ENCODE measurements at places on chromosomes 12 and 14. TPM values are rescaled to one million over a fixed set of nuclear protein-coding genes. Genes with fewer than 3 reads are reported as not detected.

CD4 gene
- 0.25 TPM for total RNA-seq

MAP4K5 gene
- total RNA-seq: 82.4 TPM

RGS6 gene
- total RNA-seq: not detected

TAS2R19 gene
- total RNA-seq: 7.9 TPM

NDRG2 gene
- 0.44 TPM for total RNA-seq

KRT83 gene
- not detected for total RNA-seq

MAP3K9 gene
- 1.4 TPM for total RNA-seq

MANSC1 gene
- 0.55 TPM for total RNA-seq

GDF11 gene
- 6.6 TPM for total RNA-seq

PTCSC3 gene
- not detected for total RNA-seq

ENDOU gene
- total RNA-seq: under 0.01 TPM

SERPINA4 gene
- not detected for total RNA-seq

CIROP gene
- 0.25 TPM for total RNA-seq

LUM gene
- total RNA-seq: 186 TPM

CLEC14A gene
- total RNA-seq: 2.4 TPM

KERA gene
- not detected for total RNA-seq

DENND5B gene
- 7.9 TPM for total RNA-seq

LRP1-AS gene
- total RNA-seq: not detected

CCDC184 gene
- 0.22 TPM for total RNA-seq

KRT85 gene
- not detected for total RNA-seq

ACOT4 gene
- total RNA-seq: 1.00 TPM

KRT82 gene
- total RNA-seq: not detected

NOS1 gene
- not detected for total RNA-seq

FGF23 gene
- not detected for total RNA-seq
